ENCODE measurements at places on chromosomes 3 and 15.

DNA sequence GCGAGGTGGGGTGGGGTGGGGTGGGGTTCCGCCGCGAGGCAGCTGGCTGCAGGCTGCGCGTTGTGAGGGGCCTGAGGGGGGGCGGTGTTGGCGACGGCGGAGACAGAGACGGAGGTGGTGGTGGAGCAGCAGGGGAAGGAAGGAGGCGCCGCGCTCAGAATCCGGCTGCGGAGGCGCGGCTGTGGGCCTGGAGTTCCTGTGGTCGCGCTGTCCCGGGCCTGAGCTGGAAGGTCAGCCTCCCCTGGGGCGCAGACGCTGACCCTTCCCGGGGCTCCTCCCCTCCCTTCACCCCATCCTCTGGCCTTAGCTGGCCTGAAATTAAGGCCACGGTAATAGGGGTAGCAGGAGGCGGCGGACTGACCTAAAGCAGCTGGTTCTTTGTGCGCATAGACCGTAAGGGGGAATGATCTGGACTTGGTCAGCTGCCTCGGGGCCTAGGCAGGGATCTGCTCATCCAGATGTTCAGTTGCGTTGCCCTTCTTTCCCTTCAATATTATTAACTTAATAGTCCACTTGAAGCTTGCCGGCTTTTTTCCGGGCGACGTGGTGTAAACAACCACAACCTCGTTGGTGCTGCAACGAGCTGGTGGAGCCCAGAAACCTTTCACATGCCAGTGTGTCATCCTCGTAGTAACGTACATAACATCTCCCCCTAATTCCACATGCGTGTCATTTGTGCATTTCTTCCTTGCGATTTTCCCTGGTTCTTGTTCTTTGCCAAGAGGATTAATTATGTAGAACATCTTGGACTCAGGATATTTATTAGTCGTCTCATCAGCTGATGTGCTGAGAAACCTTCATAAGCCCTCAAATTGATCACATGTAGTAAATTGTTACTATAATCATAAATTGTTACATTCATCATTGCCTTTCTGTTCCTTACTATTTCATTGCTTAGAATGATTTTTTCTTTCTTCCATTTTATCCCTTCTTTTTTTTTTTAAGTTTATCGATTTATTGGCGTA is 626 bp downstream of the SEC62 start:
- peak; percentile 55 for DNase-seq

DNA sequence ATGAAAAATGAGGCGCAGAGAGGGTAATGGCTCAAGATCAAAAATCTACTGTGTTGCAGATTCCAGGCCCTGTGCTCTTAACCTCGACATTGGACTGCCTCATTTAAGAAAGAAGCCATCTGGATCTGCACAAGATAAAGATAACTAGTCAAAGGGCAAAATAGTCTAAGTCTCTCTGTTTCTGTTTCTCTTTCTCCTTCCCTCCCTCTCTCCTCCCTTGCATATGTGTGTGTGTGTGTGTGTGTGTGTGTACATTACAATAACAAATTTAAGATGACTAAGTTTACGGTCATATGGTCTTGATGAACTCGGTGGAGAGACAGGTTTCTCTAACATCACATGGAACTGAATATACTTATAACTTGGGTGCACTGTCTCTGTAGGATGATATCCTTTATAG is 69.2 kb downstream of the MEIS2 start:
- no peak for DNase-seq

- no peak for DNase-seq
Observed at GRCh38 chr3:159448902-159449301, 539.7 kb upstream of the IL12A start.

- DNase-seq, result no peak
Observed at GRCh38 chr15:62846131-62846804, 196.3 kb upstream of the TPM1 start.

GRCh38 chr3:23389089-23389488 is 186.0 kb downstream of the UBE2E2 start:
- no peak for DNase-seq

GRCh38 chr3:114770874-114771273 is 376.2 kb downstream of the ZBTB20 start:
- DNase-seq, result no peak

DNA sequence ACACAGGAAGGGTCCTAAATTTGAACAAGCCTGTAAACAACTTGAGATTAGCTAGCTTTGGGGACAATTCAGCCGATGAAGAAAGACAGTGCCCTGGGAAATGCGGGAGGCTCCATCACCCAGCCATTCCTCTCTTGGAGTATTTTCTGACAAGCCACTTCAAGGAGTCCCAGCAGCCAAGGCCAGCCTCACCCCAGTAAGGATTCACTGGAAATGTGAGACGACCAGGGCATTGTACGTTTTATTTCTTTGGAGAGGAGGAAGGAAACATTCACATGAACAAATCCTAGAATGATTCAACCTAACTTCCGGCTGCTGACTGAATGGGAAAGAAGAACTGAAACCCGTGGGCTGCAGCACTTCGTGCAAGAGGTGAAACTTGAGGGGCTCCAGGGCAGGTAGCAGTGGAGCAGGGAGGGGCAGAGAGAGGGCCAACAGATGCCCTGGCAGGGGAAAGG is 116.4 kb upstream of the ARHGEF3 start:
- DNase-seq, result peak; percentile 32

DNA sequence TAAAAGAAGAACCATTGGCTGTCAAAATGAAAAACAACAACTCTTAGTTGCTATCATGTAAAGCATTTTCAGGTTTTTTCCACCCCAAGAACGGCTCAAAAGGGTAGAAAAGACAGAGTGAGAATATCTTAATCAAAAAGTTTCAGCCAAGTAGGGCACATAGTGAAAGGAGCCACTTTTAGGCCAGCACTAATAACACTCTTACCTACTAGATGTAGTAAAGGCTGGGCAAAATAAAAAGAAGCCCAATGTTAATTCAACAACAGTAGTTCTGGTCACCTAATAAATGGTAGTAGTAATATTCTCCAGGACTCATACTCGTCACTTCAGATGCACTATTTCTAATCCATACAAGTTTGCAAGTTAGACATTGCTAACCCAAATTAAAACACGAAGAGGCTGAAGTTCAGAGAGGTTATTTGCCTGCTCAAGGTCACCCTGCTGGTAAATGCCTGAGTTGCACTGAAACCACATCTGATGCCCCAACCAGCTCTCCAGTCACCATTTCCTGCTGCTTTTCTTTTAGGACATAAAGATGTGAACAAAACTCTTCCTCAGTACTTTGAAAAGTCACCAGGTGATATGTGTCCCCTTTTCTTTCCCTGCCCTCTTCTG is 7.5 kb downstream of the GOLIM4 start:
- no peak for DNase-seq

GRCh38 chr15:31970007-31970406 is 60.3 kb upstream of the CHRNA7 start:
- DNase-seq, result no peak

- no peak for DNase-seq
Observed at GRCh38 chr3:163622384-163622783, 1455.9 kb downstream of the SI start.

DNA sequence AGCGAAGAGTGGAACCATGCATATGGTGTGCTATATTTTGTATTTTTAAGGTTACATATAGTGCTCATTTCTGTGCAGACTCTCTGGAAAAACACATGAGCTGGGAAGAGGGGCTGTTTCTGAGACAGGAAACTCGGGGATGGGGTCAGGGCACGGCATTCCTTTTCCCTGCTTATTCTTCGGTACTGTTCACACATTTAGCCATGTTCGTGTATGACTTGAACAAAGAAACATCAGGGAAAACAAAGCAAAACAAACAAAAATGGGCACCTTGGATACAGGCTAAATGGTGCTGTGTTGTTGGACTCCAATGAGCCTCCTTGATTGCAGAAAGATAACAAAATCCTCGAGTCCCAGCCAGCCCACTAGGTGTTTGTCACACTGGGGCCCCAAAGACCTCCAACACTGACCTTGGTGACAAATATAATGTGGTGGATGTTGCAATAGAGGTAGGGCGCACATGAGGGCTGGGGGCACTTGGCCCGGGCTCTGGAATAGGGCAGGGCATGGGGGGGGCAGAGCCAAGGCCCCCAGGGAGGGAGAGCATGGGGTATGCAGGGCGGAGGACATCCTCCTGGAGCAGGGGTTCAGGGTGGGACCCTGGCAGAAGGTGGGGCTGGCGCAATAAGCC is 19.3 kb downstream of the DNASE1L3 start:
- no peak for DNase-seq

GRCh38 chr15:31130576-31131237 is 29.2 kb upstream of the TRPM1 start:
- DNase-seq, result no peak

GRCh38 chr15:30929982-30930381 is 26.3 kb downstream of the FAN1 start:
- no peak for DNase-seq

DNA sequence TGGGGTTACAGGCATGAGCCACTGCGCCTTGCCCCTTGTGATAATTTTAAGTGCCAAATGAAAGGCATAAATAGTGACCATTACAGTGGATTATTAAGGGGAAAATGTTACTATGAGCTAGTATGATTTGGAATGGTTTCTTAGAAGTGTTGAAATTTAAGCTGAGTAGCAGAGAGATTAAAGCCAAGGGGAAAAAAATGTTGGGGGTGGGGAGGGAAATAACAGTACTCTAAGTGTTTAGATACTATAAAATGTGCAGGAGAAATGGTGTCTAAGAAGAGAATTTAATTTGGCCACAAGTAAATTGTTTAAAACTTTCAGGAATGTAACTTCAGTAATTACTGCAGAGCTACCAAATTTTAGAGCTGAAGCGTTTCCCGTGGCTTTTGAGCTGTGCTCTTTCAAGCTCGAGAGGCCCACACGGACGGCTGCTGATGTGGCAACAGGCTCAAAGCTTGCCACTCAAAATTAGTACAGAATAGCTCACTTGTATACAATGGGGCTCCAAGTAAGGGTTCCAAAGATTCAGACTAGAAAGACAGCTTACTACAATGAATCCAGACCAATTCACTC is 23.9 kb upstream of the SLC12A8 start:
- DNase-seq, result no peak

- no peak for DNase-seq
Observed at GRCh38 chr15:80679167-80679803, 15.8 kb upstream of the ABHD17C start.
